Activated CD4-positive, CD25-positive, alpha-beta regulatory T cell treated with anti-CD3 and anti-CD28 coated beads, Interleukin-2, amount 50 U/mL, for 72 hours (primary cell): ENCODE measurements at places on chromosomes 5 and 9.

GRCh38 chr9:16664211-16664610 lies 206.3 kb downstream of the BNC2 start:
- no peak for DNase-seq

DNA sequence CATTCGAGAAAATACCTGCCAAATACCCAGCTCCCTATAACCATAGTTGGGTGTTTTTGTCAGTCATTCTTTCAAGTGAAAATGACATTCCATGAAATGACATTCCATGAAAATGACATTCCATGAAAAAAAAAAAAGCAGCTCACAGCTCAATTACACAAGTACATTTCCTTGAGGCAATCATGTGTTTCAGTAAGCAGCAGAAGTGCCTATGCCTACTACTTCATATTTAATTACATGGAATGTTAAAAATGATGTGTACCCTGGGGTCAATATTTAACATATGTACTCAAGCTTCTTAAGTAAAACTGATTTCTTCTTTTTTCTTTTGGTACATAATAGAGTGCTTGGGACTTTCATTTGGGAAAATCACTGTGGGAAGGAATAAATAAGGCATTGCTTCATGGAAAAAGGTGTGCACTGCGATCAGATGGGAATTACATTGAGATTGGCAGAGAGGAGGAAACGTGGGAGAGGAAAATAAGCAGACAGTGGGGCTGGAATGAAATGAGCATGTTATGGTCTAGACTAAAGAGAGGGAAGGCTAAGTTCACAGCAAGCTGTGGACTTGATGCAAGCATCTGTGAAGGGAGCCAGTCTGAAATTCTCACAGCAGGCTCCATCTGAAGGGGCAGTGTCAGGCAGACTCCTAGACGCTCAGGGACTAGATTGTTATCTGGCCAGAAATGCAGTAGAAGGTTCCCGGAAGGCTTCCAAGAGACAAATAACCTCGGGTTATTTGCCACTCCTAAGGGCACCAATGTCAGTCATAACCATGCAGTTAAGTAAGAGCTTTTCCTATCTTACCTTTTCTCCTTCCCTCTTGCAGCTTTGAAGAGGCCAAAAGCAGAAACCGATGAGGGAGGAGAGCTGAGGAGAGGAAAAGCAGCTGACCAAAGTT lies 15.2 kb upstream of the SPATA9 start:
- no peak for DNase-seq

GRCh38 chr5:159944056-159944600 lies 27.8 kb downstream of the ADRA1B start:
- DNase-seq = no peak

- no peak for DNase-seq
These were observed 39.8 kb upstream of the NUDT12 start for GRCh38 chr5:103602438-103602837.

DNA sequence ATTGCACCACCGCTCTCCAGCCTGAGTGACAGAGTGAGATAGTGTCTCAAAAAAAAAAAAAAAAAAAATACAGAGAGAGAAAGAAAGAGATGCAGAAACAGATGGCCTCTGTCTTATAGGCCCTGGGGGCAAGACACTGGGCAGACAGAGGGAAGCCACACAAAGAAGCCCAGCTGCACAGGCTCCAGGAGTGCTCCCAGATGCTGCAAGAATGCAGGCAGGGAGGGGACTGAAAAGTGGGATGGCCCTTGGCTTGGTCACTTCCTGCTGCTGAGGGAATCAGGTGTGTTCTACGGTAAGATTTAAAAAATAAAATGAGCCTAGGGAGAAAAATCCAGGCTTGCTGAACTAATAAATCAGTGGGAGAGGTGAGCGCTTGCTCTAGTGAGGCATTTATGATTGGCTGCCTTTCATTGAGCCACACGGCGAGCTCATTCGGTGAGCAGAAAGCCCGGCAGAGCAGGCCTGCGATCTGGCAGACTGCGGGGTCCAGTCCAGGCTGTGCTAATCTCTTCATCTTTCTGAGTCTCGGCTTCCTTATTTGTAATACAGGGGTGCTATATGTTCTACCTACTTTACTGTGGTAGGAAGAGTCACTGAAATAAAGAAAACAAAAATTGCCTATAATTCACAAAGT lies 80.6 kb downstream of the RAD23B start:
- DNase-seq = no peak

GRCh38 chr9:129549139-129549538 lies 71.8 kb downstream of the C9orf50 start:
- DNase-seq = no peak

DNA sequence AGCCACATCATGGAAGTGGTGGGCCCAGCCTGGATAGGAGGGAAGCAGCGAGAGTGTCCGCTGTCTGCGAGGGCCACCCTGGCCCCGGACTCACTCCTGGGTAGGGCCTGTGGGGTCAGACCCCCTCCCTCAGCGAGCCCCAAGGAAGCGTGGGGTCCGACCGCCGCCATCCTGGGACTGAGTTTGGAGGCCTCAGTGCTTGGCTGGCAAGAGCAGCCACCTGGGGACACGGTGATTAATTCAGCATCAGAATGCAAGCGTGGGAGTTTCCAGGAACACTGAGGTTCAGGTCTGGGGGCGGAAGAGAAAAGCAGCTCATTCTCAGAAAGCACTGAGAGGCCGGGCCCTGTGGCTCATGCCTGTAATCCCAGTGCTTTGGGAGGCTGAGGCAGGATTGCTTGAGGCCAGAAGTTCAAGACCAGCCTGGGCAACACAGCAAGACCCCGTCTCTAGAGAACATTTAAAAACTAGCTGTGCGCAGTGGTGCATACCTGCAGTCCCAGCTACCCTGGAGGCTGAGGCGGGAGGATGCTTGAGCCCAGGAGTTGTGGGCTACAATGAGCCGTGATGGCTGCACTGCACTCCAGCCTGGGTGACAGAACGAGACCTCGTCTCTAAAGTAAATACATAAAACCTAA lies 18.3 kb upstream of the CAMSAP1 start:
- DNase-seq = no peak
